ENCODE measurements at places on chromosomes 13 and 19.

GRCh38 chr19:13206587-13206986 is 56.4 kb downstream of the IER2 start:
- no peak for DNase-seq

GRCh38 chr13:108448891-108449290 is 179.4 kb downstream of the TNFSF13B start:
- no peak for DNase-seq

- DNase-seq: no peak
Observed at GRCh38 chr19:17332677-17333581, 1.7 kb downstream of the ANO8 start.

DNA sequence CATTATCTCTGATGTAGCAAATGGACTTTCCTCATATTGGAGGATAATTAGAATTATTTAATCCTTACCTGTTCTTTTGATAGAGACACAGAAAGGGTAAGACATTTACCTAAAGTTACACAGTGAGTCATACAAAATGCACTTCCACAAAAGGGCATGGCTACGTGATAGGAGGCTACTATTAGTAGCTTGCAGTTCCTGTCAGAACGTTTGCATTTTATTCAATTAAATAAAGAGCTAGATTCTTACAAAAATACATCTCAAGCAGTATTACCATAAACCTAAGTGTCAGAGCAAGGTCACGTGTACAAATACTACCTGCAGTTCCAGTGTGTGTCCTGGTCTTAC is 120.6 kb downstream of the ESD start:
- no peak for DNase-seq

GRCh38 chr19:50325310-50326100 is 3.7 kb downstream of the KCNC3 start:
- DNase-seq: peak; percentile 77

- DNase-seq: no peak
Observed at GRCh38 chr13:33079960-33080359, 63.7 kb downstream of the KL start.

DNA sequence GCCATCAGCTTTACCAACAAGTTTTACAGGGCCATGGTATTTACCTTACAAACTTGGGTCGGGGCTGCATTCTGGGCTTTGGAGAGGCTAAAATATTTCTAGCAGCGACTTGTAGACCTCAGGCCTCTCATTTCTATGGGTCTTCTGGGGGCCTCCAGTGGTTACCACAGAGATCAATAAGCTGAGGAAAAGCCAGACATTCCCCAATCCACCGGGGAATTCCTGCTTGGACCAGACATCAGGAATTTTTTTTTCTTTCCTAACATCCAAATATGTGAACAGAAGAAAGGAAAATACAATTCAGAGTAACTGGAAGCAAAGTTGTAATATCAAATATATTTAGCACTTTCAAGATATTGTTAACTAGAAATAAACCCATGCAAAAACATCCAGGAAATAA is 1.5 kb downstream of the DZIP1 start:
- no peak for DNase-seq

DNA sequence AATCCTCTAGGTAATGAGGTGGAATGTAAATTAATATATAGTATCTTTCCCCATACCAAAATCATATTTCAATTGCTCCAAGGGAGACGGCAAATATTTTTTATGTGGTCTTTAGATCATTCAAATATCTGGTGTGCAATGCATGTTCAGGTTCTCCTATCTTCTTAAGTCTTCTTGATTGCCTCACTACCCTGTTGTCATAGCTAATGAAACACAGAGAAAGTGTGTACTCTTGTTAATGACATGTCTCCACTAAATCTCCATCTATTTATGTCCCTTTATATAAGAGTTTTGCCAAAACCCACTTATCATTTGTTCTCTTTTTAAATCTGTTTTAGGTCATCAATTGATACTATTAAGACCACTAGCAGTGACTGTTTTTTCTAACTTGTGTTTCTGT is 6.6 kb downstream of the STARD13 start:
- no peak for DNase-seq

DNA sequence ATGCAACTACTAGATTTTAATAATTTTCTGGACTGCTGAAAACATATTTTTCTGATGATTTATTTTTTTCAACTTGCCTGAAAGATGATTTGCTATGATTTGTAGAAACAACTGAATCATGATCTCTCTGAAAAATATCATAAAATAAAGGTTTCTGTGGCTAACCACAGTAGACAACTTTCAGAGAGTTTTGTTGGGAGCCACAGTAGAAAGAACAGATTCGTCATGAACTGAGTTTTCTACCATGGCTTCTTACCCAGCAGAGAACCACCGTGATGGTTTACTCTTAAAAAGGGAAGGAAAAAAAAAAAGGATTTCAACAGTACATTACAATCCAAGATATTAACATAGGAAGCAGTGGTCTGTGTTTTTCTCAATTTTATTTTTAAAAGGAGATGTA is 18.0 kb downstream of the ZAR1L start:
- no peak for DNase-seq

- no peak for DNase-seq
Observed at GRCh38 chr13:85197431-85197830, 601.8 kb downstream of the SLITRK6 start.

GRCh38 chr13:72458701-72459100 is 268.7 kb downstream of the MZT1 start:
- DNase-seq: no peak

GRCh38 chr13:78601874-78602560 is 1.3 kb downstream of the POU4F1 start:
- no peak for DNase-seq

- DNase-seq: no peak
Observed at GRCh38 chr13:95100525-95101433, 200.5 kb downstream of the ABCC4 start.

GRCh38 chr19:47633517-47633916 is 24.6 kb downstream of the BICRA start:
- no peak for DNase-seq

DNA sequence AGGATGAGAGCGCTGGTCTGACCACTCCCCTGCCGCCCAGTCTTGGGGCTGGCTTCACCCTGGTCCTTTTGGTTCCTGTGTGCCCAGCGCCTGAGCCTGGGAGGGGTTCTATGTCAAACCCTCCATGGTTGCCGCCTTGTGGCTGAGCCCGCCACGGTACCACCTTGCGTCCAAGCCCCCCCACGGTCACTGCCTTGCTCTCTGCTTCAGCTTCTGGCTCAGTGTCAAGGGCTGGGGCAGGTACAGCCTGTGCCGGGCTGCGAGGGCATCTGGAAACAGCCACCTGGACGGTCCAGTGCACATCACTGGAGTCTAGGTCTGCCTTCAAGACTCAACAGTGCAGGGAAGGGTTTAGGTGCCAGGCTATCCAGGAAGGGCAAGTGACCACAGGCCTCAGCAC is 14.3 kb upstream of the GALP start:
- DNase-seq: no peak

DNA sequence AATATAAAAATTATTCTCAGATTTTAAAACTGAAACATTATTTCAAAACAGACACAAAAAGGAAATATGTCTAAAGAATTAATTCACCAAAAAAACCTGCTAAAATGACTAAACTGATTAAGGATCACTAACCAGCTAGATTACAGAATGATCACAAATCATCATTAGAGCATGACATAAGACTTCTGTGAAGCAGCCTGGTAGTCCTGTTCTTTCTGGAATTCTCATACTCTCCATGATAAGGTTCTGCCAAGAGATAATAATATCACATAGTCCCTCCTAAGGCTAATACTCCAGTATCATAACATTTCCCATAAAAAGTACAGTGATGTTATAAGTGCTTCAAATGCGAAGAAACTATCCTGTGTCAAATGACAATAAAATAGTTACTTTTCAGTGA is 1814.9 kb downstream of the SLITRK5 start:
- DNase-seq: no peak

GRCh38 chr13:81874681-81875661 is 1534.0 kb upstream of the SPRY2 start:
- DNase-seq: no peak

- no peak for DNase-seq
Observed at GRCh38 chr19:42024622-42025111, 30.6 kb upstream of the ATP1A3 start.

DNA sequence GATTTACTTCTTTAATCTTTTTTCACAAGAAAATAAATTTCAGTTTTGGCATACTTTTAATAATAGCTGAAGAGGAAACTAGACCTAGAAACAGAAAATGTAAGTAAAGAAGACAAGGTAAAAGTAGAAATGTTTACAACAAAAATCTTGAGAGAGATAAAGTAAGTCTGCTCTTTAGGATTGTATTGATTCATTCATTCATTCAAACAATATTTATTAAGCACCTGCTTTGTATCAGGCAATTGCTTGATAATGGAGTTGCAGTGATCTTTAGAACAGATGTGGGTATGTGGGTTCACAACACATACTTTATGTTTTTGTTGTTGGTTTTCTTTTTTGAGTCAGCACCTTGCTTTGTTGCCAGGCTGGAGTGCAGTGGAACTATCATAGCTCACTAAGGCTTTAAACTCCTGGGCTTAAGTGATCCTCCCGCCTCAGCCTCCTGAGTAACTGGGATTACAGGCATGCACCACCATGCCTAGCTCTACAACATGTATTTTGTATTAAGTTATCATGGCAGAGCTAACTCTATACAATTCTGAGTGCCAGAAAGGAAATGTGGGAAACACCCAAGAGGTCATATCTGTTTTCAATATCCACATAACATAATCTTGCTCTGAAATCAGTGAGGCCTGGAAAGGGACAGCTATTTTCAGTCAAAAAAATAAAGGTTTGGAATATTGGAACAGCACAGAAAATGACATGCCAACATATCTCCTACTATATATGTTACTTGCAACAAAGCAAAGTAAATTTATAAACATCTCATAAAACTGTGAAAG is 8.8 kb upstream of the SPART start:
- DNase-seq: no peak

- no peak for DNase-seq
Observed at GRCh38 chr13:44618326-44618725, 42.2 kb upstream of the TSC22D1 start.

GRCh38 chr13:55653497-55653896 is 1487.2 kb upstream of the PRR20A start:
- no peak for DNase-seq

GRCh38 chr13:60012488-60012887 is 151.2 kb downstream of the DIAPH3 start:
- peak; percentile 42 for DNase-seq

DNA sequence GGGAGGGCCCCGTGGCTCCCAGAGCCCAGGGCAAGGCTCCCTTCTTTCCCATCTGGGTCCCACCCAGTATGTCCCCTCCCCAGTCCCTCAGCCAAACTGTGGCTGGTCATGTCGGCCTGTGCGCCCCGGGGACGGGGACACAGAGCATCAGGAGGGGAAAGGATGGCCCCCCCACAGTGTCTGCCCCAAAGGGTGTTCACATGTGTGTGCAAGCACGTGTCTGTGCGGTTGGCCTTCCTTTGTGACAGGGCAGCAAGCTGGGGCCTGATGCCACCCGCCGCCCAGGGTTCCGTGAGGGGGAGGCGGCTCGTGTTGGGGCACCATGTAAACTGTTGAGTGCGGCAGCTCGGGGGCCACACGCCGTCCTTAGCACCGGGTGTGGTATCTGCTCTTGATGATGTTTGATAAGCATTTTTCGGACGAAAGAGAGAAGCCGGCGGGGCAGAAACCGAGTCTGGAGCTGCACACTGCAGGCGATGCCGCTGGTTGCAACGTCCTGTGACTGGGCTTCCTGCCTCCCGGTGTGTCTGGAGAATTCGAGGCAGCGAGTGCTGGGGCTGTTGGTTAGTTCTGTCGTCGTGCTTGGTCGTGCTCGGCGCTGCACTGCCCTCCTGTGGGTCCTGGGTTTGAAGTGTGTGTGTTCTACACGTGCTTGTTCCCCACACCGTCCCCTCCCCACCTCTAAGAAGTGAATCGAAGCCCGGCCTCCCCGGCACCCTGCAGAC is 18.4 kb downstream of the GNA11 start:
- no peak for DNase-seq

- DNase-seq: no peak
Observed at GRCh38 chr19:47081095-47081494, 32.5 kb downstream of the ZC3H4 start.

- no peak for DNase-seq
Observed at GRCh38 chr13:49084961-49085360, 109.2 kb downstream of the FNDC3A start.

GRCh38 chr13:31351376-31351775 is 151.6 kb downstream of the B3GLCT start:
- no peak for DNase-seq

DNA sequence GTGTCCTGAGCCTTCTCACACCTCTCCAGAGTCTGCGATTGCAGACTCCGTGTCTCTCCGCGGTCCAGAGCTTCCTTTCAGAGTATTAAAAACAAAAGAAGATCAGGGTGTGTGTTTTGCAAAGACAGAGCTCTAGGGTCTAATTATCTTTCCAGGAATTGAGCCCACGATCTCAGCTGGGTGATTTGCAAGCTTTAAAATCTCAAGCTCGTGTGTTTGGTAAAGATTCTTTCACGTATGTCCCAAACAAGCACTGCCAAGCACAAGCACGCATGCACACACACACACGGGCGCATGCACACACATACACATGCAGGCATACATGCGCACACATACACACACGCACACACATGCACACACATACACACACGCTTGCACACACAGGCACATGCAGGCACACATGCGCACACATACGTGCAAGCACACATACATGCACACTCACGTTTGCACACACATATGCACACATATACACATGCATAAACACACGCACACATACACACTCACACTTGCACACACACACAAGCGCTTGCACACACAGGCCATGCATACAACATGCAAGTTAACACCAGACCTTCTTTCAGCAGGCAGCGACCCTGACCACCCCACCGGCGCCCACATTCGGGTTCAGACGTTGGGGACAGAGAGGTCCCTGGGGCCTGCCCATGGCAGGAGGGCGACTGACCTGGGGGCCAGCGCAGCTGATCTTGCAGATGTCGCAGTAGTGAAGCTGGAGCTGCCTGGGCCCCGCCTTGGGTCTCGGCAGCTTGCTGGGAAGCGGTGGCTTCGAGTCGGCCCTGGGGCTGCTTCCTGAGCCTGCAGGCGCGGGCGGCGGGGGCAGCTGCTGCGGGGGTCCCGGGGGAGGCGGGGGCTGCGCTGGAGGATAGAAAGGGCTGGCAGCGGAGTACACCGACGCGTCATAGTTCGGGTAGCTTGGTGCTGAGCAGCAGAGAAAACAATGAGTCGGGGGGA is 37.9 kb downstream of the ZFR2 start:
- DNase-seq: no peak

DNA sequence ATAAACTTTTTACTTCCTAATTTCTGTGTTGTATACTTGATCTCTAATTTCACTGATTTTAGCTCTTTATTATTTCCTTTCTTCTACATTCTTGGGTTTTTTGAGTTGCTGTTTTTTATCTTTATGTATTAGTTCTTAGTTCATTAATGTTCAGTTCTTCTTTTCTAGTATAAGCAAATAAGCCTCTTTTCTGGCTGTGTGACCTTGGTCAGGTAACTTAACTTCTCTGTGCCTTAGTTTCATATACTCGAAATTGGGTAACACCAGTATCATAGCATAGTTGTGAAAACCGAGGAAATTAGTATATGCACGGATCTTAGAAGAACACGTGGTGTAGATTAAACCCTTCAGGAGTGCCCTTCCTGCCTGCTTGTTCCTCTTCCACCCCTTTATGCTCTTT is 130.2 kb upstream of the C1QTNF9B start:
- DNase-seq: no peak
